ENCODE measurements at places on chromosomes 2 and 18.
A peak's percentile ranks its signal among the peaks of the same experiment; 100 is the strongest.

DNA sequence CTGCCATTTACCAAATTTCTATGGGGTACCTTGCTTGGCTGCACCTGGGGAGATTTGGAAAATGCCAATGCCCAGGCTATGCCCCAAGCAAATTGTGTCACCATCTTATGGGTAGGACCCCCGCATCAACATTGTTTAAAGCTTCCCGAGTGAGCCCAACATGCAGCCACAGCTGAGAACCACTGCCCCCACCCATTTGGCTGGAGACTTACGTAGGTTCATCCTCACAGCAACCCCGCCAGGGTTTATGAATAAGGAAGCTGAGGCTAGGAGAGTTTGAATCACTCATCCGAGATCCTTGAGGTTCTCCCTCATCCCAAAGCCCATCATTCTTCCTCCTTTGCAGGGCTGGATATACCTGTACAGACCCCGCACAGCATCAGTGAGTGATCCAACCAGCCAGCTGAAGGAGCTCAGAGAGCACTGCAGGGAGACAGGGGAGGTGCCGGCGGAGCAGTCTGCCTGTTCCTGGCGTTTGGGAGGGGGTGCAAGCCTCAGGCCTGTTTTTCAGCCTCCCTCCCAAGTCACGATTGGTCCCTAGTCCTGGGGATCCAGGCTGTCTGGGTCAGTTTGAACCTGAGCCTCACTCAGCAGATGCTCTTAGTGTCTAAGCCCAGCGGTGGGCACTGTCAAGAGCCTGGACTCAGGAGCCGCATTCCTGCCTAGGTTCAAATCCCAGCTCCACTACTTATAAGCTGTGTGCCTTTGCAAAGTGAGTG lies 164.9 kb downstream of the SMAD7 start:
- no peak for DNase-seq

GRCh38 chr2:43178055-43178598 lies 48.3 kb downstream of the ZFP36L2 start:
- peak; percentile 32 for DNase-seq

- DNase-seq, result peak; percentile 78
These were observed 108.3 kb downstream of the PIEZO2 start for GRCh38 chr18:11040823-11041656.

- DNase-seq, result no peak
These were observed 378.0 kb downstream of the GRB14 start for GRCh38 chr2:164243315-164243714.

DNA sequence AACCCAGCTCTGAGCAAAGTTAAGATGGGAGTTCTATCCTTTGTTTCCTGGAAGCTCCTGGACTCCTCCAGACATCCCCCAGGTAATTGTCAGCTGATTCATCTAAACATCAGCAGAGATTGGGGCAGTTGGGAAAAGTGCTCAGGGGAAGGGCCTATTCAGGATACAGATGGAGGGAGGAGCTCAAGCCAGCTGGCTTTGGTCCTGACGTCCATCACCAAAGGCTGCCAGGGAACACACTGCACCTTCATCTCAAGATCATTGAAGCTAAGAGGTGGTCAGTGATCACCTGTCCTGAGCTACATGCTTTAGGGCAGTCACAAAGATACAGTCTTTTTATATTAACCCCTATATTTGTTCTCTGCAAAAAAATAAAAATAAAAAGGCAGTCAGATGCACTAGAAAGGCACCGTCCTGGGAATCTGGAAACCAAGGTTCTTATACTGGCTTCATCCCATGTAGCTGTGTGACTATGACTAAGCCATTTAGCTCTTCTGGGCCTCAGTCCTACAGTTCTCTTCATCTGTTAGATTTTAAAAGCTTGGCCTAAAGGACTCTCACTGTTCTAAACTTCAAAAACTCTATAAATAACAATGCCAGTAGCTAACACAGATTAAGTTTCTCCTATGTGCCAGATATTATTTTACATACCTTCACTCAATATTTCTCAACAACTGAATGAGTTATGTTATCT lies 446.5 kb downstream of the BCL11A start:
- no peak for DNase-seq

DNA sequence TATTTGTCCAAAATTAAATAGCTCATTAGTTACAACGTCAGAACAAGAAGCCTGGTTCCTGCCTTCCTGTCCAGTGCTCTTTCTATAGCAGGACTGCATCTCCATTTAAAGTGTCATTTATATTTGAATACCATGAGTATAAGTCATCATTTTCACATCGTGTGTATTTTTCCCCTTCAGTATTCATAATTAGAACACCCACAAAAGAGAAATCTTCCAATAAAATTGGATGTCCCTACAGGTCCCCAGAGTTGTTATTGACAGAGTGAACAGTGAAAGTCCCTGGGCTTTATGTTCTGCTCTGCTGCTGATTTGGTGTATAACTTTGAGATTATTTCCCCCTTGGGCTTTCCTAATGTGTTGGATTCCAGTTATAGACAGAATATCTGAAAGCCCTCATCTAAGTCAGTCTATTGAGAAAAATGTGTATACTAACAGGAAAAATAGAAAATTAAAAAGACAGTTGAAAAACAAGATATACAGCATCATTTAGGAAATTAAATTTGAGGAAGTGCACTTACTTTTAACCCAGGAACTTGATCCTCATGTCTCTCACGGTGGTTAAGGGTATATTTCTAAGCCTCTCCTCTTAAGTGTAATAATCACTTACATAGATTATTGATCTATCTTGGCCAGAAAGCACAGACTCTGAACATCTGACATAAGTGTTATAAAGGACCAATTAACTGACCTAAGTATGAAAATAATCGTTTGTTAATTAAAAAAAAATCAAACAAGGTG lies 15.2 kb upstream of the REV1 start:
- DNase-seq, result no peak

DNA sequence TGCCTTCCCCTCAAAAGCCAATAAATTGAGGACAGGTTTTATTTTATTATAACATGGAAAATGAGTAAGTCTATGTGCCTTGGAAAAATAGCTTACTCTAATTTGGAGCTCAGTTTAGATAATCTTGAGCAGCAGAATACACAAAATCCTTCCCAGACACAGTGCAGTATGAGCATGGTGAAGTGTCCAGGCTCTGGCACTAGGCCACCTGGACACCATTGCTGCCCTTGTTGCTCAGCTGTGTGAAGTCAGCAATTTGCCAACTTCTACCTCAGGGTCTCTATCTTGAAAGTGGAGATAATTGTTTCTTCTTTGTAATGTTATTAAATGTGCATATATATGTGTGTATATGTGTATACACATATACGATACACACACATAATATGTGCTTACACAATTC lies 104.9 kb upstream of the CAVIN2 start:
- DNase-seq, result no peak

DNA sequence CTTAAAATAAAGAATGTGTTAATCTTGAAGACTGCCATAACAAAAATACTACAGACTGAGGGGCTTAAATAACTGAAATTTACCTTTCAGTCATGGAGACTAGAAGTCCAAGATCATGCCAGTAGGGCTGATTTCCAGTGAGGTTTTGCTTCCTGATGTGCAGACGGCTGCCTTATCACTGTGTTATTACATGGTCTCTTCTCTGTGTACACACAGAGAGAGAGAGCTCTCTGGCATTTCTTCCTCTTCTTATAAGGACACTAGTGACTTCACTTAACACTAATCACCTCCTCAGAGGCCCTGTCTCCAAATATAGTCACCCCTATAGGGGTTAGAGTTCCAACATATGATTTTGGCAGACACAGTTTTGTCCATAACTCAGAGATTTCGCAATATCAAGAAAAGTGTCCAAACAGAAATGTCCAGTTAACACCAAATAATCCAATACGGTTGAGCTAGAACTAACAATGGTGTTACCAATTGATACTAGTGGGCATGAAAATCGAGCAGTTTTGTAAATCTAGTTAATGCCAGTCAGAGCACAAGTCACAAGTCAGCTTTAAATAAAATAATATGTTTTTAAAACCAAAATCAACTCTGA lies 399.8 kb downstream of the ADCYAP1 start:
- no peak for DNase-seq

DNA sequence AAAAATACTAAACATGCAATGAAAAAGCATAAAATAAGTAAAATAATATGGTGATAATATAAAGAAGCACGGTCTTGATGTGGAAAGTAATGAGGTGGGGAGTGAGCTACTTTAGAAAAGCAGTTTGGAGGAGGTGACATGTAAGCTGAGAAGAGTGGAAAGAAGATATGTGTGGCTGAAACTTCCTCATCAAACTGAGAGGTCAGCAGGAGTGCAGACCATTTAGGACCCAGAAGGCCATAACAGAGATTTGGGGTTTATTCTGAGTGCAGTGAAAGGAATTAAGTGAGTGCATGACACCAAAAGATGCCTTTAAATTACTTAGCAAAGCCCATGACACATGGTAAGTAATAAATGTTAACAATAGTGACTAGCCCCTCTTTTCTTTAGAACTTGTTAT lies 24.4 kb upstream of the TMEM182 start:
- DNase-seq, result no peak

- DNase-seq, result no peak
These were observed 80.8 kb upstream of the SLC1A4 start for GRCh38 chr2:64908406-64908805.

- DNase-seq, result no peak
These were observed 4.4 kb upstream of the KLHL29 start for GRCh38 chr2:23380562-23381065.

- DNase-seq, result no peak
These were observed 58.2 kb upstream of the PKDCC start for GRCh38 chr2:41989501-41990180.

GRCh38 chr2:241358470-241358869 lies 2.4 kb downstream of the FARP2 start:
- peak; percentile 80 for DNase-seq

DNA sequence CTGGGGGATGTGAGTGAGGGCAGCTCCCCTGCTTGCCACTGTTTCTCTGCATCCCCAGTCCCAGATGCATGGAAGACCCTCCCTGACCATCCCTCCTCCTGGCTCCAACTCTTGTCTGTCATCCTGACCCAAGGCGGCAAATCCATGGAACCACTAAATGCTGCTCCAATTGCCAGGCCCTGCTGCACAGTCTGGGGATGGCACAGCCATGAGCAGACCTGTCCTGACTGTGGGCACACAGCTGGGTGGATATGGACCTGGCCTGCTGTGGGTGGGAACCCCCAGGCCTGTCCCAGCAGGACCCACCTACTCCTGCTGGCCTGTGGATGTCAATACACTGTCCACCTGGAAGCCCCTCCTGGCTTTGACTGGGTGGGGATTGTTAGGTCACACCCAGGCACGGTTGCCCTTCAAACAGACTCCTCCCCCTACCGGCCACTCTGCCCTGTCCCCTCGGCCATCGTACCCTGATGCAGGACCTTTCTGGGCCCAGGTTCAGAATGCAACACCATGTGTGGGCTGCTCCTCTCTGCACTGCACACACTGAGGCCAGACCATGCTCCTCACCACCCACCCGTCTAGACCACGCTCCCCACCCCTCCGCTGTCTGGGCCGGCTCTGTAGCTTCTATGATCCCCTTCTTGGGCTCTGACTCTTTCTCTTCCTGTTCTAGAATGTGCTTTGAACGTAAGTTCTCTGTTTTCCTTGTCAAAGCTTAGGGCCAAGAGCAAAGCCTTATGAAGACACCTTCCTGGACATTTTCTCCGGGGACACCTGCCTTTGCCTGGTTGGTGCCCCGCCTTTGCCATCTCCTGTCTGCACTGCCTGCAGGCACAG lies 57.9 kb downstream of the INPP5D start:
- no peak for DNase-seq

- DNase-seq, result no peak
These were observed 26.9 kb downstream of the MEMO1 start for GRCh38 chr2:31983762-31984467.

DNA sequence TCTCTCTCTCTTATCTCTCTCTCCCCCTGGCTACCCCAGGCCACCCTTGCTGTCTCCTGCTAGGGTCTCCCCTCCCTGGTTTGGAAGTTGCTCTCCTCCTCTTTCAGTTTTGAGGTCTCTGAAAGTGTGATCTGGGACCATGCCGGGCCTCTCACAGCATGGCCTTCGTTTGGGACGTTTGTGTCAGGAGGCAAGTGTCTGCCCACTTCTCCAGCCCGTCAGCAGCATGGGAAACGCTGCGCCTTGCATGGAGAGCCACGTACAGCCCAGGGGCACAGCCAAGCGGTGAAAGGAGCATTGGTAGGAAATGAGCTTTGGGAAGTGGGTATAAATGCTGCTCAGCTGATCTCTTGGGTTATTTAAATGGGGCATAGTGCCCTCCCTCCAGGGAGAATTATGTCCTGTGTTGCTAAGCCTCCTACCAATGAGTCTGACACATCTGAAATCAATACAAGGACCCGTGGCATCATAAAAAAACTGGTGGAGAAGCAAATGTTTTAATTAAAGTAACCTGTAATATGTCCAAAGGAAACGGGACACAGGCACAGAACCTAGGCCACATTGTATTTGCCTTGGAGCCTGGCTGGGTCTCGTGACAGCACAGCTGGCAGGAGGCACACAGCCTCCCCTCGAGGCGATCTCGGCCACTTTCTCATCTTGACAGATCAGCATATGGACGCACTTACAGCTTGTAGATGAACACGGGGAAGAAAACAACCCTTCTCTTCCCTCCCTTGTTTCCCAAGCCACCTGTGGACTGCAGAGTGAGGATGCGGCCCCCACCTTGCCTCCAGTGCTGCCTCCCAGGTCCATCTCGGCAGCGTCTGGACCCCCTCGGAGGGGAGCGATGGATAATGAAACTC lies 72.7 kb downstream of the SH3RF3 start:
- no peak for DNase-seq

GRCh38 chr2:169761251-169761969 lies 27.8 kb downstream of the KLHL23 start:
- no peak for DNase-seq

- peak; percentile 53 for DNase-seq
These were observed 16.1 kb downstream of the CEBPZ start for GRCh38 chr2:37215250-37215649.

DNA sequence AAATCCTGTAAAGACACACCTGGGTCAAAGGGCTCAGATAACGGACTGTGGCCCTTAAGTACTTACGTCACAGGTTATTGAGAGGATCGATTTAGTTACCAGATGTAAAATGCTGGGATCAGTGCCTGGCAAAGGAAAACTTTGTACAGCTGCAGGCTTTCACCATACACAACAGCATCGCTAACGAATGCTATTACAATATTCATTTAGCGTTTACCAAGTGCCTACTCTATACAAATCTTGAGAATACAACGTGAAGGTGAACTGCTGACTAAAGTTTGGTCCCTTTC lies 619 bp upstream of the MSH6 start:
- DNase-seq, result no peak

GRCh38 chr2:217816396-217816869 lies 186.4 kb downstream of the TNS1 start:
- DNase-seq, result peak; percentile 78

DNA sequence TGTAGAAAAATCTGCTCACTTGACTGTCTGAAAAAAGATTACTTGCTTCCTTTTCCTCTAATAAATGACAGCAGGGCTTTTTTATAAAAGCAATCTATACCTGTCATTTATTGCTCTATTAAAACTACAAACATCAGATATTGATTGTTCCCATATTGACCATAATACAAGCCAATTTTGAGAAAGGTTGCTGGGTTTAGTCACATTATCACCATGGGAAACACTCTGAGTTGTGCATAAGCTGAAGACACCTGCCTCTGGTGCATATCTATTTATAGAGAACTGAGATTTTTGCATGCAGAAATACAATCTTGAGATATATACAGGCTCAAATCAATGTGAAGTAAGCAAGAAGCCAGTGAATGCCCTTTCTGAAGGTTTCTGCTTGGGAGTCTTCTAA lies 853.9 kb downstream of the DCC start:
- DNase-seq, result no peak

Data from suppressor macrophage (primary cell).